ENCODE measurements at places on chromosomes 3 and 15.

GRCh38 chr3:177300039-177300833 is 103.0 kb upstream of the TBL1XR1 start:
- no peak for DNase-seq

DNA sequence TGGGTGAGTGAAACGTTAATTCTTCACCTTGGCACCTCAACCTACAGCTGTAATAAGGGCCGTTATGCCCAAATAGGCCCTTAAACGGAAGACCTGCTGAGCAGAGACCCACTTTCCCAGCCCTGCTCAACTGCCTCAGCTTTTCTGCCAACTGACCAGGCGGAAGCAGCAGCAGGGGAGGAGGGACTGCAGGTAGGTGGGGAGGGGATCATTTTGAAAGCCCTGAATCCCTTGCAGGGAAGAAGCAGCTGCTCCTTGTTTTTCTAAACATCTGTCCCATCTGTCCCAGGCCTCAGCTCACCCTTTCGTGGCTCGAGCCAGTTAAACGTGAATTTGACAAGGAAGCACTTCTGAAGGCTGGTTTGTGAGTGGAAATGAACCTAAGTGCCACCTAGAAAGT is 978 bp upstream of the CMC1 start:
- no peak for DNase-seq

GRCh38 chr3:37315669-37316068 is 141.3 kb upstream of the LRRFIP2 start:
- no peak for DNase-seq

GRCh38 chr3:140763532-140763931 is 85.7 kb downstream of the TRIM42 start:
- DNase-seq = no peak

GRCh38 chr3:98588065-98588464 is 5.3 kb downstream of the CPOX start:
- DNase-seq = no peak

DNA sequence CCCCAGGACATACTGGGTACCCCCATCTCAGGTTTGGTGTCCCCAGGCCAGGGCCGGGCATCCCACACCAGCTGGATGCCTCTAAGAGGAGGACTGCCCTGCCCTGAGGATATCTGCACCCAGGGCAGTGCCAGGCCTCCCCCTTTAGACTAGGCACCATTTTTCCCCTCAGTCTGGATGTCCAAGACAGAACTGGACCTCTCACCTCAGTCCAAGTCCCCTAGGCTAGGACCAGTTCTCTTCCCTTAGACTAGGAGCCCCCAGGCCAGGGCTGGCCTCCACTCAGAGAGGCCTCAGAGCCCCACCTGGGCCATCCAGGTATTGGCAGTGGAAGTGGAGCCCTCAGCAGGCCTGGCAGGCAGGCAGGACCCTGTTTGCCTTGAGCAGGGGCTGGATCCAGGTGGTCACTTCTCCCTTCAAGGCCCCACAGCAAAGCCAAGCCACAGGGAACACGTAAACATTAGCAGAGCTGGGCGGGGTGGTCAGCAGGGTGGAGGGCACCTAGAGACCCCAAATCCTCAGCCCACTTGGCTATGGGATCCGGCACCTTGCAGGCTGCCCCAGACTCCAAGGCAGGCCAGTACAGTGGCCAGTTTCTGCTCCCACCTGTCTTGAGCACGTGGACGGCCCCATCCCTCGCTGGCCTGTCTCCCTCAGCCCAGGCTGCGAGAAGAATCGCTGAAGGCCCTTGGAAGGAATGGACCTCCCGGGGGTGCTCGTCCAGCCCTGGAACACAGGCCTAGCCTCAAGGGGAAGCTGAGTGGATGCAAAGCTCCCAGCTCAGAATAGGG is 28.3 kb downstream of the PTH1R start:
- no peak for DNase-seq

DNA sequence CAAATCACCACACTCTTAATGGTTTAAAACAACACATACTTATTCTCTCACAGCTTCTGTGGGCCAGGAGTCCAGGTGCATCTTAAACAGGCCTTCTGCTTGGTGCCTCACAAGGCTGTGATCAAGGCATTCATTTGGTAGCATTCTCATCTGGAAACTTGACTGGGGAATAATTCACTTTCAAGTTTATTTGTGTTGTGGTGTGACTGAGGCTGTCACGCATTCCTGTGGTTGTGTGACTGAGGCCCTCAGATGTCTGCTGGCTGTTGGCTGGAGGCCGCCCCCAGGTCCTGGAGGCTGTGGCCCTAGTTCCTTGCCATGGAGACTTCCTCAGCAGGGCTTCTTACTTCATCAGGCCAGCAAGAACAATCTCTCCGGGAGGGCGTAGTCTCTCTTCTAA is 16.9 kb upstream of the FAM3D start:
- no peak for DNase-seq

- DNase-seq = no peak
Observed at GRCh38 chr3:125319765-125320164, 55.4 kb downstream of the ZNF148 start.

DNA sequence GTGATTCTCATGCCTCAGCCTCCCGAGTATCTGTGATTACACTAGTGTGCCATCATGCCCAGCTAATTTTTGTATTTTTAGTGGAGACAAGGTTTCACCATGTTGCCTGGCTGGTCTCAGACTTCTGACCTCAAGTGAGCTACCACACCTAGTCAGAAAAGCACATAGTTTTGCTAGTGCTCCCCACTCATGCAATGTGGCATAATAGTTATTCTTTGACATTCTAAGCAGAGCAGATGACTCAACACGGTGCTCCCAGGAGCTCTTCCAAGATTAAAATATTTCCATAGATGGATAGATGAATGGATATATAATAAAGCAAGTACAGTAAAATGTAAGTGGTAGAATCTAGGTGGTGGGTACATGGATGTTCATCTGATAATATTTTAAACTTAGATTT is 53.1 kb upstream of the GK5 start:
- no peak for DNase-seq

DNA sequence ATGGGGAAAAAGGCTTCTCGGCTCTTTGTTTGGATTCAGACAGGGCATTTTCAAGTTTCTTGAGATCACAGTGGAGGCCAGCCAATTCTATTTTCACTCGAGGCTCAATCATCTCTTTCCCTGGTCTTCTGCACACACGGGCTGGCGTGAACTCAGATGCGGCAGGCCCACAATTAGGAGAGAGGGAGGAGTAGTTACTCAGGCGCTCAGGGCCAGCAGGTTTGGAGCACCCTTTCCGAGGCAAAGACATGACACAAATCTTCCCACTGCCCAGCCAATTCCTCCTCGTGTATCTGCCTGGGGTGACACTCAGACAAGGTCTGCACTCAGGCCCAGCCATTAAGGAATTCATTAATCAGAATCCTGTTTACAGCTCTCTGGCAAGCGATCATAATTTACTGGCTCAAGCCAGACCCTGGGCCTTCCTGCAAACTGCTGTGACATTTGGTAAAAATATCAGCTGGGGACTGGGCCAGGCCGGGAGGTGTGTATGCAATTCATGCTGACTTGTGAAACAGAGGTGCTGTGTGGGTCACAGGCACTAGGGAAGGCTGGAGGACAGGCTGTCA is 68.1 kb upstream of the TLE3 start:
- DNase-seq = no peak

DNA sequence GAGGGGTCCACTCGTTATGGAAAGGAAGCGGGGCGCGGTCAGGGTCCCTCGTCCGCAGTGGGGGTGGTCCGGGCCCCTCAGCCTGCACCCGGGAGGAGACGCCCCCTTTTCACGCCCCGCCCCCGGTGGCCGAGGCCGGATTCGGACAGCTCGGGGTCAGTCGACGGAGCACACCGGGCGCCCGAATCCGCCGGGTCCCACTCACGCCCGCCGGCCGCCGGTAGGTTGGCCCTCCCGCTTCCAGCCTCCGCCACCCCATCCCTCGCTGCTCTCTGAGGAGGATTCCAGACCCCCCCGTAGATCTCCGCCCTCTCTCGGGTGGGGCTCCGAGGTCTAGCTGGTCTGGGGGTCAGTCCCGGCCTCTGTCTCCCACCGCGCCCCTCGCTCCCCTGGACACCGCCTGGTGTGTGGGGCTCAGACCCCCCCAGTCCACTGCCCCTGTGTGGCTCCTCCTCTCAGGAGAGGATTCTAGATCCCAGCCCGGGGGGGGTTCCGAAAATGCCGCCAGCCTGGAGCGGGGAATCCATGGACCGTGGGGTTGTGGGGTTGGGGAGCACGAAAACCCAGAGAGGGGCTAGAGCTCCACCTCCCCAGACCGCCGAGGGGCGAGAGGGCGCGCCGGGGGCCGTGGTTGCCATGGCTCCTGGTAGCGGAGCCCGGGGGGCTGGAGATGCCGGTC is 725 bp downstream of the CHL1 start:
- DNase-seq = no peak

GRCh38 chr3:57500506-57500905 is 43.6 kb downstream of the DNAH12 start:
- no peak for DNase-seq

GRCh38 chr3:125019271-125019670 is 36.5 kb downstream of the HEG1 start:
- DNase-seq = no peak

GRCh38 chr3:189756582-189757078 is 125.4 kb downstream of the TP63 start:
- no peak for DNase-seq

DNA sequence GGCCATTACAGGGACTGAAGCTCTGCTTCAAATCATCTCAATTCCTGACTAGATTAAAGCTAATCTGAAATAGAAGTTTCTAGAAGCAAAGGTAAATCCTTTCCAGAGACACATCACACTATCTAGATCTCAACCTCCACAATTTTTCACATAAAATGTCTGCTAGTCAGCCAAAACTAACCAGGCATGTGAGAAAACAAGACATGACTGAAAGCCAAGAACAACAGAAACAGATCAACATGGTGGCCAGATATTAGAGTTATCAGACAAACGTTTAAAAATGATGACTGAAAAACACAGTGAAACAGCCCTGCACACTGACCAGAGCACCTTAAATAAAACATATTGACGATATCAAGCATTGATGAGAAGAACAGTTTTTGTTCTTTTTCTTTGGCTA is 59.1 kb downstream of the SUMF1 start:
- DNase-seq = no peak

DNA sequence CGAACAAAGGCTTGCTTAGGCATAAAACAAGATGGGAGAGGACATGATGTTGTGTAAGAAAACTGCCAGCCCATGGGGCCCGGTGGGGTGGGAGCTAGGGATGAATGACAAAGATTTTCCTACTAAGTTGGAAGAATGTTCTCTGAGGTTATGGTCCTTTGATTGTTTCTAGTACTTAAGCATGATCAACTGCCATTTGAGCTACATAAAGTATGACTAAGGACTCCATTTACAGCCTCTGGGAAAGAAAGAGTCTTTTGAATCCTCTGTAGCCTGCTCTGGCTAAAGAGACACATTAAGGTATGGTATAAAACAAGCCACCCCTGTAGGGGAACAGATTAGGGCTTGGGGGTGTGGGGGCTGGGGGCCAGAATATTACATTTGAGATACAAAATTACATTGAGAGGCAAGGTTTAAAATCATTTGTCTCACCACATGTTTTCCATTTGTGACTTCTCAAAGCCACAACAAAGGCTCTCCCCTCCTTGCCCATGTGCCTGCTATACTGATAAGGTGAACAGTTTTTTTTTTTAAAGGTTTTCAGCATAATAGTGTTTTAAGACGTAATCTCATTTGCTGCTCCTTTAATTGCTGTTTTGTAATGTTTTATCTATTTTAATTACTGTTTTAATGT is 323.4 kb downstream of the CHST2 start:
- DNase-seq = no peak

DNA sequence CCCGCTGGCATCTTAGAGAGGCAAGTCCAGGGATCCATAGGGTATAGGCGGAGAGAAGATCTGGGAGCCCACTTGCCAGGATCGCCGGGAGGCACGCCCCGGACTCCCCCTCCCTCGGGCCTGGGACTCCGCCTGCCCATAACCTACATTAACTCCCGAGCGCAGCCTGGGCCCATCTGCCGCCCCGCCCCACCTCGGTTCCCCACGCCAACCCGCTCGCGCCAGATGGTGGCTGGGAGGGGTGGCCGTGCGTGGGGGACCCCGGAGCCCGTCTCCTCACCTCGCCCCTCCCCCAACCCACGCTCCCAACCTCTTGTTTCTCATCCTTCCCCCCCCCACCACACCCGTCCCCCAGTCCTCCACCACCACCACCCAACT is 1.7 kb upstream of the DLL4 start:
- no peak for DNase-seq

DNA sequence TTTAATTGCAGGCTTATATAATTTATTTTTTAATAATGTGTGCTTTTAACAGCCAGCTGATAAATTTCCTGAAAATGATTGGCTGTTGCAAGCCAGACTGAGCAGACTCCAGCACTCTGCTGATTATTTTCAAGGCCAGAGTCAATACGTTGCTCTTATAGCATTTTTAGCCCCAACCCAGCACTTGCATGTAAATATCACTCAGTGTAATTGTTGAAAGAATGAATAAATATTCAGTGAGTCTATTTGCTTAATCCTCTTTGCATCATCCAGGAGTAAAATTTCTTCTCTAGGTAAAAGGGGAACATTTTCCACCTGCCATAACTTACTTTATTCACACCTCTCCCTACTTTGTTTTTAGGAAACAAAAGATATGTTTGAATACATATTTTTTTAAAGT is 2.9 kb downstream of the GABRR3 start:
- DNase-seq = no peak

GRCh38 chr3:191051037-191051436 is 148.0 kb upstream of the OSTN start:
- no peak for DNase-seq

- DNase-seq = no peak
Observed at GRCh38 chr3:17258823-17259436, 374.2 kb downstream of the PLCL2 start.

GRCh38 chr3:77427528-77427927 is 387.6 kb downstream of the ROBO2 start:
- no peak for DNase-seq

DNA sequence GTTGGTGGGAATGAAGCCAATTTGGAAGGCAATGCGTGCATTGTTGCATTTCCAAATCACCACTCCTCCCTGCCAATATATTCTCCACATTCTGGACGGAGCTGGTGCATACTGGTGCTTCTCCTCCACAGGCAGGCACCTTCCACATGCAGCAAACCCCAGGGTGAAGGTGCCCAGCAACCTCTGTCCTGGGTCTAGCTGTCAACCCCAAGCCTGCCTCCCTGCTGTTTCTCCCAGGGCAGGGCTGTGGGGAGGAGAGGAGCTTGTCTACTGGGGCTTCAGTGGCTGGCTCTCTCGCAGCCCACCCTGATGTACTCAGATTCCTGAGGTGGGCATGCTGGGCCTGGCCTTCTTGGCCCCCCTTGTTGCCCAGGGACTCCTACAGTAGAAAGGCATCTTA is 20.1 kb downstream of the GASK1A start:
- no peak for DNase-seq

- no peak for DNase-seq
Observed at GRCh38 chr15:92170897-92171296, 222.8 kb upstream of the ST8SIA2 start.

- no peak for DNase-seq
Observed at GRCh38 chr3:151964743-151965142, 91.3 kb downstream of the SUCNR1 start.

- no peak for DNase-seq
Observed at GRCh38 chr3:166663194-166663593, 716.9 kb downstream of the ZBBX start.

DNA sequence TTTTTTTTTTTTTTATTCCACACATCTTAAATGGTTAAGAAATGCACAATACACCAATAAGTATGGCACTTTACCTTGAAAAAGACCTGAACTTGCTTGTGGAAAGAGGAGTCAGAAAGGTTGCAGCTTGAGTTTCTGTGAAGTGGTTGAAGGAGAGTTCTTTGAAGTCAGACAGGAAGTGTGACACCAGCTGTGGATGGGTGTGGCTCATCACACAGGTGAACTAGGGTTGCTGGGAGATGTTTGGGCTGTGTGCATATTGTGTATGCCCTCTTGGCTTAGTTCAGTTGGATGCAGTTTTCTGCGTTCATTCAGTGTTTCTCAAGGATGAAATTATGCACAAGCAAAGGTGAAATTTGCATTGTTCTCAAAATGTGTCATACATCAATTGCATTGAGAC is 6.3 kb downstream of the AEN start:
- DNase-seq = no peak

Data from stimulated activated CD8-positive, alpha-beta memory T cell treated with anti-CD3 and anti-CD28 coated beads, Interleukin-4, amount 100 ng/mL, for 1 hour (primary cell).